Activated T-cell treated with anti-CD3 and anti-CD28 coated beads, Interleukin-2, amount 50 U/mL, for 72 hours (primary cell): ENCODE measurements at places on chromosomes 1 and 21. TPM values are rescaled to one million over a fixed set of nuclear protein-coding genes. Genes with fewer than 3 reads are reported as not detected.

The MYOG gene
- not detected for total RNA-seq

GRCh38 chr1:153404086-153404635 is 12.2 kb upstream of the S100A7A start:
- H3K27me3 ChIP-seq: peaks cover 4% of the 10 kb centered on the region
- H3K27ac ChIP-seq: no peak overlapping the region
- DNase-seq: no peak
- no peaks in the 10 kb centered on the region for H3K36me3 ChIP-seq
- H3K4me3 ChIP-seq: no peak overlapping the region
- peaks cover 7% of the 10 kb centered on the region for H3K4me1 ChIP-seq

GRCh38 chr1:57424231-57425027 is 569 bp upstream of the DAB1 start:
- no peaks in the 10 kb centered on the region for H3K4me1 ChIP-seq
- H3K27ac ChIP-seq: no peak overlapping the region
- peaks cover 50% of the 10 kb centered on the region for H3K27me3 ChIP-seq
- H3K4me3 ChIP-seq: peak overlapping the region; percentile 71
- no peaks in the 10 kb centered on the region for H3K36me3 ChIP-seq

GRCh38 chr1:205998457-205999241 is 4.5 kb downstream of the RAB7B start:
- no peaks in the 10 kb centered on the region for H3K36me3 ChIP-seq
- no peak for DNase-seq
- no peak overlapping the region for H3K4me3 ChIP-seq
- H3K27me3 ChIP-seq: peaks cover 20% of the 10 kb centered on the region
- peaks cover 19% of the 10 kb centered on the region for H3K4me1 ChIP-seq
- H3K27ac ChIP-seq: no peak overlapping the region

The KPRP gene
- total RNA-seq: not detected

DNA sequence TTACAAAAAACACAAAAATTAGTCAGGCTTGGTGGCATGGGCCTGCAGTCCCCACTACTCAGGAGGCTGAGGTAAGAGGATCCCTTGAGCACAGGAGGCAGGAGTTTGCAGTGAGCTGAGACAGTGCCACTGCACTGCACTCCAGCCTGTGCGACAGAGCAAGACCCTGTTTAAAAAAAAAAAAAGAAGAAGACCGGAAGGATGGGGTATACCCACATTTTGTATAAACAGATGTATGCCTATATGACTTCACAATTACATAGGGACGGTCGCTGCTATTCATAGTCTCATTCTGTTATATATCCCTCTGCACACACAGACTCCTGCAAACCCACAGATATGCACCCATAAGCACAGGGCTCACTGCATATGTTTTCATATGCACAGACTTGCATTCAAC is 12.7 kb downstream of the LCK start:
- H3K4me1 ChIP-seq: peaks cover 63% of the 10 kb centered on the region
- DNase-seq: peak; percentile 33
- H3K4me3 ChIP-seq: peak overlapping the region; percentile 73
- H3K36me3 ChIP-seq: peaks cover 6% of the 10 kb centered on the region

The TMPRSS2 gene
- total RNA-seq: not detected

GRCh38 chr1:236064674-236065508 is at the start of gene NID1:
Gene NID1 (minus strand): TSS chr1:236065090. CDS start chr1:236065079, 11 bp downstream.
- H3K27me3 ChIP-seq: peaks cover 57% of the 10 kb centered on the region
- no peak within 1 kb of the TSS for H3K27ac ChIP-seq
- H3K4me1 ChIP-seq: peaks cover 25% of the 10 kb centered on the region
- peak; percentile 42 for DNase-seq

- no peak for DNase-seq
- peaks cover 25% of the 10 kb centered on the region for H3K36me3 ChIP-seq
- H3K27me3 ChIP-seq: no peaks in the 10 kb centered on the region
- peak overlapping the region; percentile 30 for H3K27ac ChIP-seq
Measured at GRCh38 chr1:114388432-114389003, 122.5 kb downstream of the TRIM33 start.

DNA sequence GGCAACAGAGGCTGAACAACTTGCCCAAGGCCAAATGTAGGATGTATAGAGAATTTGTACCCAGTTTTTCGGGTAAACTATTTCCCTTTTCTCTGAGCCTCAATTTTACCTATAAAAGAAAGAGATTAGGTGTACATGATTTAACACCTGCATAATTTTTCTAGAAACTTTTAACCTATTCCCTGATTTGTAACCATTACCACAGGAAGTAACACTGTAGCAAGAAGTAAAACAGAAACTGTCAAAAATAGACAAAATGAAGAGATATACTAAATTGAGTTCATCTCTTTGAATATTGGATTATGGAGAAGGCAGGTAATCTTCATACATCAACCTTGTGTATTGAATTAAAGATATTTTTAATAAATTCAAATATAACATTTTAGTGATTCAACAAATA is 136.2 kb downstream of the ZC3H11B start:
- H3K27me3 ChIP-seq: no peaks in the 10 kb centered on the region
- DNase-seq: no peak
- H3K4me3 ChIP-seq: no peak overlapping the region

The RNU1-1 gene
- total RNA-seq: 1,100 TPM

The FALEC gene
- 0.79 TPM for total RNA-seq

GRCh38 chr21:28063241-28064216 is 929.1 kb downstream of the LTN1 start:
- H3K4me1 ChIP-seq: no peaks in the 10 kb centered on the region
- H3K4me3 ChIP-seq: no peak overlapping the region
- H3K36me3 ChIP-seq: no peaks in the 10 kb centered on the region
- no peak for DNase-seq
- H3K27me3 ChIP-seq: no peaks in the 10 kb centered on the region

The IL10 gene
- 2.3 TPM for total RNA-seq

DNA sequence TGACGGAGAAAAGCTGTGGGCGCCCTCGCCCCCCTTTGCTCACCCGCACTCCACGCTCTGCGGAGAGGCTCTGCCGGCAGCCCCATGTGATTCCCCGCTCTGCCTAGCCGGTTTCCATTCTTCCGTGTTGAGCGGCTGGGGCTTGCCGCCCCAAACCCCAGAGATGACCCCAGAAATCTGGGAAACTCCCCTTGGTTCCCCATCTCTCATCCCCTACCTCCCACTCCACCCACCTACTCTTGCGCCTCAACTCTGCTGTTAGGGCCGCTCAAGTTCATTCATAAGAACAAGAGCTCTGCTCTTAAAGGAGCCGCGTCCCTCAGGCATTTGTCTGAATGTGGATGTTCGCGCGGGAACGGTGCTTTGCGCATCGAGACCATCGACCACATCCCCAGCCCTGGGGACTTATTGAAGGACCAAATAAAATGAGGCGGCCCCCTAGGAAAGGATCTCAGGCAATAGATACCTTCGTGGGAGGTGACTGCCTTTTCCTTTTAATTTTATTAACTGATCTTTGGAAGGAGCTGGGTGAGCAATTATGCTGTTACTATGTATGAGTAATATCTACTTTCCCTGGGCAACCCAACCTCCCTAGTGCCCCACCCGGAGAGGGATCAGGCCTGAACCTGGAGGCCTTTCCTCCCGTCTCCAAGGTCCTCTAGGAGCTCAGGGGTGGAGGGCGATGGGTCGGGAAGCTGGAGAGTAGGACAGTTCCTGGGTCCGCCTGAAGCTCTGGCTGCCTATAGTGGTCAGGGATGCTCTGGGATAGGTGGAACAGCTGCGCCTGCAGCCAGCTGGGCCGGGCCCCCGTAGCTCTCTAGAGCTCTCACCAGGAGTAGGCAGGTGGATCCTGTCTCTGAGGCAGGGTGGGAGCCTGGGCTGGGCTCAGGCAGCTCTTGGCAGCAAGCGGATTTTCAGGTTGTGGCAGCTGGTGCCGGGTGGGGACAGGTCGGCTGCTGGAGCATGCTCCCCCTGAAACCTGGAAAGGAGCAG is 898 bp downstream of the MFSD2A start:
- H3K36me3 ChIP-seq: peaks cover 7% of the 10 kb centered on the region
- H3K4me1 ChIP-seq: peaks cover 55% of the 10 kb centered on the region
- peak overlapping the region; percentile 42 for H3K27ac ChIP-seq
- peak overlapping the region; percentile 94 for H3K4me3 ChIP-seq

DNA sequence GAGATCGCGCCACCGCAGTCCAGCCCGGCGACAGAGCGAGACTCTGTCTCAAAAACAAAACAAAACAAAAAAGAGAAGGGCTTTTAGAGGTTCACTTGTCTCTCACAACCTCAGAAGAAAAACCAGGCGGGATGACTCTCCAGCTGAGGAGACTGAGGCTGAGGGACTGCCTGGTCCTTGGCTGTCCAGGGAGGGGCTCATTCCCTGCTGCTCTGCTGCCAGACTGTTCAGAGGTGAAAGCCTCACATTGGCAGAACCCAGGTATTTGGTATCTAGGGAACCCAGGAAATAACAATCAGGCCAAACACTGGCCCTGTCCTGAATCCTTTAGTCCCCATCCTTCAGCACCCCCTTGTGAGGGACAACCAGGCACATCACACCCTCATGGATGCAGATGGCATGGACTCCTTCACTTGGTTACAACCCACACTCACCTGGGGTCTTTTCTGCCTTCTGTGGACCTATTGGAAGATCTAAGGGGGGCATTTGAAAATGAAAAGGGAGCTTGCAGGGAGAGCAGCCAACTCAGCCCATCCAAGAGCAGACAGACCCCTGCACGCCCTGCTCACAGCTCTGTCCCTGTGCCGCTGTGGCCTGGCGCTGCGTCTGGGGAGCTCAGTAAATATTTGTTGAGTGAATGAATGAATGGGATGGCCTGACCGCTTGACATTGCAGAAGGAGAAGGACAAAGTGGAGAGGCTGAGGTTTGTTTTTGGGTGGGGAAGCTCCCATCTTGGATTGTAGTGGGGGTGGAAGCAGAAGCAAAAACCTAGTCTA is 33.4 kb downstream of the CD247 start:
- H3K4me3 ChIP-seq: peak overlapping the region; percentile 72
- H3K27me3 ChIP-seq: no peaks in the 10 kb centered on the region
- H3K36me3 ChIP-seq: peaks cover 17% of the 10 kb centered on the region
- peak overlapping the region; percentile 96 for H3K27ac ChIP-seq
- peaks cover 96% of the 10 kb centered on the region for H3K4me1 ChIP-seq
- DNase-seq: no peak

GRCh38 chr1:215228193-215228592 is 145.7 kb downstream of the KCNK2 start:
- H3K4me1 ChIP-seq: no peaks in the 10 kb centered on the region
- H3K27me3 ChIP-seq: no peaks in the 10 kb centered on the region
- H3K4me3 ChIP-seq: no peak overlapping the region
- DNase-seq: no peak
- H3K27ac ChIP-seq: no peak overlapping the region

The CLIC6 gene
- 1.6 TPM for total RNA-seq

DNA sequence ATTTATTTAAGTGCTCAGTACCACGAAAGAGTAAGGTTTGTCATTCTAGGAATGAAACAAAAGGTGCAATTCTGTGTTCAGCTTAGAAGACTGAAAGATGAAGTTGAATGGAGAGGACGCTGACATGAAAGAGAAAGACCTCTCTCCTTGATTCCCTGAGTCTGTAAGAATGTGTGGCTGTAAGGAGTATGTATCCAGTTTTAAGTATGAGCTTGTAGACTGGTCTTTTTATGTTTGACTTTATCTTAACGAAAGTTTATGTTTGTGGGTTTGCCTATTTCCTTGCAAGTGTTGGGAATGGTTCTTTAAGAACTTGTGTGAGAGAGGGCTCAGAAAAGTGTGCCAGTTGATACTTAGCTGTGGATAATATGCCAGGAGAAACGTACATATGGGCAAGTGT is 1.4 kb downstream of the CHD1L start:
- peaks cover 53% of the 10 kb centered on the region for H3K4me1 ChIP-seq
- peak overlapping the region; percentile 83 for H3K27ac ChIP-seq
- H3K36me3 ChIP-seq: peaks cover 3% of the 10 kb centered on the region
- peak overlapping the region; percentile 90 for H3K4me3 ChIP-seq
- no peak for DNase-seq

DNA sequence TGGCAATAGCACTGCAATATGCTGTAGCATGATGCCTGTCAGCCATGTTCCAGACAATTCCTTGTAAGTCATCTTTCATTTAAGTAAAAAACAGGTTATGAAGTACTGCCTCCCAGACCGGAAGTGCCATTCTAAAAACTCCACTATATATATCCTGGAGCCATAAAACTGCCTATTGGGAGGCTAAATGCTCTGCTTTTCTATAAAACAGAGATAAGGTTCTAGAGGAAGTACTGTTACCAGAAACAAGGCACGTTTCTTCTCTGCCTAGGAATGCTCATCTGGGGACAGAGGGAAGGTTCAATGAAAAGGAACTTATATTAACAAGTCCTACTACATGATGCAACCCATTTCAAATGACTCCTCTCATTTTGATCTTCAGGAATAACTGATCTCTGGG is 66.8 kb downstream of the GPR137B start:
- peaks cover 3% of the 10 kb centered on the region for H3K4me1 ChIP-seq
- no peak overlapping the region for H3K27ac ChIP-seq
- H3K4me3 ChIP-seq: no peak overlapping the region
- peaks cover 5% of the 10 kb centered on the region for H3K36me3 ChIP-seq

The SLFNL1 gene
- 0.35 TPM for total RNA-seq

DNA sequence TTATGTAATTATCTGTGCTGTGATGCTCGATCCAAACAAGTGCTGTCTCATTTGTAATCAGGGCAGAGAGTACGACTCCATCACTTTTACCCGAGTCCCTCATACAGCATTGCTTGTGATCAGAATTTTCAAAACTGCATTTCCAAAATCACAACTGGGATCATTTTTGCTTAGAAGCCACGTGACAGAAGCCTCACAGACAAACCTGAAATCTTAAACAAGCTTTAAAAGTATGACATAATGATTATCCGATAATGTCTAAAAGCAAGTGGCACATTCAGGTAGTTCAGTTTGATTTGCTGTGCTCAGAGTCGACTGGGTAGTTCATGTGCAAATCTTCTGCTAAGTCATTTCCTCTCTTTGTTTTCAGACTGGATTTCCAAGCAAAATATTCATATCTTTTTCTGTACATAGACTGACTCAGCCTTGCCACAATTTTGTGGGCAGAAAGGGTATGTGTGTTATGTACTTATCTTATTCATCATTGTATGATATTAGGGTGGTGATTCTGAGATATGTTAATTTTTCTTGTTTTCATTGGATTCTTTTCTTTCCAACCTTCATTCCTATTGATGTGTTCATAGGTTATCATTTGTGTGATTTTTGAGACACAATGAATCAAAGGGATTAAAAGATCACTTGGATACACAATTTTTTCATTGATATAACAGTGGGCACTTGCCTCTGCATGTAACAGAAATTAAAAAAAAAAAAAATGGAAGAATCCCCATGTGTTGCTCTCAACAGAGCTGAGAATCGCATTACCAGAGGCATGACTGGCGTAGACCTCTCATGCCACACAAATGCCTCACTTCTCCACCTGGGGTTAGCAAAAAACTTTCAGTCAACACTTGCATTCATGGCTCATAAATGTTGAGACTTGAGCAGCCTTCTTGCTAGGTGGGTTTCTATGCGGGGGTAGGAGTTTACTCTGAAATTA is 355.7 kb downstream of the LTN1 start:
- no peaks in the 10 kb centered on the region for H3K27me3 ChIP-seq
- peak; percentile 25 for DNase-seq
- peaks cover 20% of the 10 kb centered on the region for H3K4me1 ChIP-seq
- peaks cover 2% of the 10 kb centered on the region for H3K36me3 ChIP-seq
- peak overlapping the region; percentile 36 for H3K4me3 ChIP-seq

- no peak overlapping the region for H3K27ac ChIP-seq
- no peak overlapping the region for H3K4me3 ChIP-seq
- no peaks in the 10 kb centered on the region for H3K36me3 ChIP-seq
- DNase-seq: no peak
- H3K27me3 ChIP-seq: peaks cover 23% of the 10 kb centered on the region
Measured at GRCh38 chr21:33058957-33059356, 11.0 kb upstream of the OLIG1 start.
